ENCODE measurements at places on chromosomes 4 and X.

DNA sequence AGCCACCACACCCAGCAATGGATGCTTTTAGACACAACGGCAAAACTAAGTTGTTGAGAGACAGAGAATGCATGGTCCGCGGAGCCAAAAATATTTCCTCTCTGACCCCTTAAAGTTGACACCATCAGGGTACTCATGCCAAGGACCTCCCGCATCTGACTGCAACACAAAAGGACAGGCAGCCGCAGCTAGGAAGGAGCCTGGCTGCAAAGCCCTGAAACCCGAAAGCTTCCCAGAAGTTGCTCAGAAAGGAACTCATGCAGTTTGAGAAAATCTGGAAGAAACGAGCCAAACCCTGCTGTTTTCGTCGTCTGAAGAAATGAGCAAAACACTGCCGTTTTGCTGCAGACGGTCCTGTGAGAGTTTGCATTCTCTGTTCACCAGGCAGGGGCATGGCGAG, 16.5 kb downstream of the DHRSX start:
- DNase-seq = no peak

GRCh38 chrX:93585661-93586060, 87.7 kb downstream of the NAP1L3 start:
- no peak for DNase-seq

DNA sequence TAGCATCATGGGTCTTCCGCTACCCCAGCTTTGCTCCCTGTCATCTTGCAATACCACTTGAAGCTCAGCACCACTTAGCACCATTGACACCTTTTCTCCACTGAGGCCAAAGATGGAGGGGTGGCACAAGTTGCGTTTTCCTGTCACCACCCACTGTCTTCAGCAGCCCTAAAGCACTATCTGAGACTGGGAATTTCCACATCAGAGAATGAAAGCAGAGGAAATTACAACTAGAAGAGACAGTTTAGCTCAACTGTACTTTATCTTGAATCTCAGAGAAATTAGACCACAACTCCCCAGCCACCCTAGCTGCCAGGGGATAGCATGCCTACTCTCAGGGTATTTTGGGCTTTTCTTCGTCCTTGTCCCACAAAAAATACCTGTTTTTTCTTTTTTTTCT, 111.0 kb downstream of the DDIT4L start:
- DNase-seq = no peak

GRCh38 chr4:170721812-170722373, 632.1 kb upstream of the AADAT start:
- no peak for DNase-seq
